ENCODE measurements at places on chromosomes 11 and 22.

- DNase-seq = no peak
Measured at GRCh38 chr11:4619514-4619913, 11.5 kb upstream of the TRIM68 start.

DNA sequence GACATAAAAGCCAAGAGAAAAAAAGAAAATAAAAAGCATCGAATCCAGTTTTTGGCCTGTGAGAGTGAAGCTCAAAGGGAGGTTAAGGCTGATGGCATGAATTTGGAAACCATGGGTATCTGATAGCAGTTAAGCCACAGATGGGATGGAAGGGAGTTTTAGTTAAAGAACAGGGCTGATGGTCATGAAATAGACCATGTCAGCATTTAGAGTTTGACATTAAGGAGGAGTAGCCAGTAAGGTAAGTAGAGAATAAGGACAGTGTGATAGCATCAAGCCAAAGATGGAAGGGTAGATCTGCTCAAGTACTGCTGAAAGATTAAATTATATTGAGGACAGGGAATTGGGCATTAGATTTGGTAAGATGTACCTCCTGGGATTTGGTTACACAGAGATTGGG lies 826.5 kb downstream of the NTM start:
- DNase-seq = no peak

GRCh38 chr22:44192816-44193534 lies 12.2 kb downstream of the PARVG start:
- DNase-seq = peak; percentile 52

DNA sequence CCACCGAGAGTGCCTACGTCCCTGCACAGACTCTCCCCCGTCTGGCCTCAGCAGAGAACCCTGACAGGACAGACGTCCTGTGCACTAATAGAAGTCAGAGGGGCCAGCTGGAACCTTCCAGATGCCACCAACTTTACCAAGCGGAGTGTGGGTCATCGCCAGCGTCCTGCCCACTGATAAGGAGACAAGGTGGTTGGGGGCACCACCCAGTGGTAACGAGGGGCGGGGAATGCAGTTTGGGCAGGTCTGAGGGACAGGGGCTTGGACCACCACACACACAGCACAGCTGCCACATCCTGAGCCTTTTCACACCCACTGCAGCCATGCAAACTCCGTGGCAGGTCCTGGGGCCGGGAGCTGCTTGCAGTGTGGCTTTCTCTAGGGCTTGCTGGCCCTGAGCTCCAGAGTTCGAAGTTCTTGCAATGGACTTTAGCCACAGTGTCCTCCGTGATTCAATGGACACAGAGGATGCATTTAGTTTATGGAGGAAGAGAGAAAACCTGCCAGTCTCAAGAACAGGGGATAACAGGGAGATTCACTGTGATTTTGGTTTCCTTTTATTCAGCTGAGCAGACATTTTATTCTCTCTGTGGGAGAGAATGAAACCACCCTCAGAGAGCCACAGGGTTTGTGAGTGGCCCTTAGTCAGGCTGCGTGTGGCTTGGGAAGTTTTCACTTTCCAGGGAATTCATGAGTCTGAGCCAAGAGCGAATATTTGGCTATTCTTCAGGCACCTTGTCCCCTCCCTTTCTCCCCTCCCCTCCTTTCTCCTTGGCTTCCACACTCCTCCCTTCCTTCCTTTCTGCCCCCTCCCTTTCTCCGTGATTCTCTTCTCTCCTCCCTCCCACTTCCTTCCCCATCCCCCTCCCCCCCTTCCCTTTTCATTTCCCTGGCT lies 13.1 kb downstream of the MRGPRG start:
- no peak for DNase-seq

- DNase-seq = no peak
Measured at GRCh38 chr11:34576331-34576730, 44.6 kb upstream of the EHF start.

DNA sequence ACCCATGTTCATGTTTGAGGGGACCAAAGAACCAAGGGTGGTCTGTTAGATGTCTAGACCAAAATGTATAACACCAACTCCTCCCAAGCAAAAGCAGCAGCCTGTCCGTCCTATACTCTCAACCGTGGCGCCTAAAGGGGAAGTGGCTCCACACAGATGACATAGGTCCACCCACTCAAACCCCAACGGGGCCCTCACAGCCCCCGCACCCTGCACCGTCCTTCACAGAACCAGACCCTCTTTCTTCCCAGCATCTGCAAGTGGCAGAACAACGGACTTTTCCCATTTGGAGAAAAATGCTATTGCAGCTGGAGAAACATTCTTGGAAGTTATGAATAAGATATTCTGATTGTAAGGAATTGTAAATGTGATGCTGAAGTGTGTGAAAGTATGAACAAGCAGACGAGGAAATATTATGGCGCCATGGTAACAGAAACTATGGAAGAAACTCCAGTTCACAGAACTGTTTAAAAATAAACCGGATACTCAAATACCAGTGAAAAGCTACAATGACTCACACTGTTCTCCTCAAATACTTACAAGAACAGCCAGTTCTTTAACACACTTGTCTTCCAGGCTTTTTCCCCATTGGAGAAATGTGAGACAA lies 76.5 kb upstream of the ARFGAP3 start:
- DNase-seq = peak; percentile 56

- DNase-seq = no peak
Measured at GRCh38 chr11:12026331-12027211, 18.1 kb upstream of the DKK3 start.

GRCh38 chr11:122202161-122202950 lies 86.3 kb upstream of the BLID start:
- peak; percentile 63 for DNase-seq

- DNase-seq = no peak
Measured at GRCh38 chr11:115741376-115742107, 237.3 kb upstream of the CADM1 start.

DNA sequence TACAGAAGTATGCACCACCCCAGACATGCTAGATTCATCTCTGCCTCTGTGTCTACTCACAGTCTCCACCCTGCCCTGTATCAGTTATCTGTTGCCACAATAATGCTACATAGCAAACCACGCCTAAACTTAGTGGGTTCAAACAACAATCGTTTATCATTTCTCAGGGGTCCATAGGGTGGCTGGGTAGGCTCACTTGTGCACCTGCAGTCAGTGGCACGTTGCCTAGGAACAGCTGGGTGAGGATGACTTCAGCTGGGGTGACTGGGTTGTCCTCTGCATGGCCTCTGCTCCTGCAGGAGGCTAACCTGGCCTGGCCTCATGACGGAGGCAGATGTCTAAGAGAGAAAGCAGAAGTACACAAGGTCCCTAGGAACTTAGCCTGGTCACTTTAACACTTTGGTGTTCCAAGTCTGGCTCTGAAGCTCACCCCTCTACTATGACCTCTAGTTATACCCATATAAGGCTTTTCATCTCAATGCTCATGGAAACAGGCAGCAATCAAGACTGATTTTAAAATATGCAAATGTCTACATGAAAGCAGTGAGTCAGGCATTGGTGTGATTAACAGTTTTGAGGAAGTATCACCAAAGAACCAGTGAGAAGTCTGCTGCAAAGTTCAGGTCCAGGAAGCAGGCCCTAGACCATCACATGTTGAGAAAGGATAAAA lies 10.7 kb downstream of the OLFML1 start:
- DNase-seq = no peak
